ENCODE measurements at places on chromosomes 1 and 21.
A peak's percentile ranks its signal among the peaks of the same experiment; 100 is the strongest.

GRCh38 chr1:232459826-232460225, 170.1 kb downstream of the SIPA1L2 start:
- DNase-seq, result no peak

- no peak for DNase-seq
These were observed 284.9 kb downstream of the GRIK1 start for GRCh38 chr21:29654855-29655254.

GRCh38 chr1:21647431-21648351, 21.5 kb downstream of the RAP1GAP start:
- DNase-seq, result no peak

GRCh38 chr21:43640400-43640799, 18.9 kb downstream of the HSF2BP start:
- no peak for DNase-seq

GRCh38 chr1:38183096-38183495, 136.5 kb upstream of the POU3F1 start:
- DNase-seq, result no peak

GRCh38 chr1:52186449-52186848, 44.6 kb downstream of the ZFYVE9 start:
- DNase-seq, result no peak

DNA sequence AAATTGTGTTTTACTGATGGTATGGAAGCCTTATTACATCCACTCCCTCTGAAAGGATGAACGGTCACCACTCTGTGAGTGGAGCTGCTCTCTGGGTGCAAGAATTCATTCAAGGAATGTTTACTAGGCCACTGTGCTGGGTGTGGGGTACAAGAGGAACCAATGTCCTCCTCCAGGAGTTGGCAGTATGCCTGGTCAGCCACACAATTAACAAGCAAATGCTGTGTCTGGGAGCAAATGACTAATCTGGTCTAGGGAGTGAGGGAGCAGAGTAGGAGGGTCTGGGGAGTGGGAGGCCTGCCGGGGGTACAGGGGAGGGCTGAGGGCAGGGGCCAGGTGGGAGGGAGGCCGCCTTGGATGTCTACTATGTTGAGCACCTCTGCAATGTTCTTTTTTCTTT, 27.2 kb upstream of the TDRD10 start:
- DNase-seq, result peak; percentile 98

- no peak for DNase-seq
These were observed 37.0 kb downstream of the TBCE start for GRCh38 chr1:235404190-235404589.

DNA sequence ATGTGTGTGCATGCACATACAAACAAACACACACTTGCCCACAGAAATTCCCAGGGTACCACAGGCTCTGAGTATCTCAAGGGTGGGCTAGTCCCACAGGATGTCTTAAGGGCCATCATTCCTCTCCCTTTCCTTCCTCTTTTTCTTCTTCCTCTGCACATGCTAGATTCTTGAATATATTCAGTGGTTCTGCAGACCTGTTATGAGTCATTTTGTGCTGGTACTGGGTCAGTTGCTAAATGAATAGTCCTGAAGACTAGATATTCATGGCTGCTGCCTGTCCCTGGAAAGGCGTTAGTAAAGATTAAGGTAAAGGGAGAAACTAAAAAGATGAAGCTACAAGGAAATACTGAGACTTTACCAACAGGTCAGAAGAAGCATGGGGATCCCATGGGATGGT, 256.7 kb upstream of the KIAA0040 start:
- no peak for DNase-seq

DNA sequence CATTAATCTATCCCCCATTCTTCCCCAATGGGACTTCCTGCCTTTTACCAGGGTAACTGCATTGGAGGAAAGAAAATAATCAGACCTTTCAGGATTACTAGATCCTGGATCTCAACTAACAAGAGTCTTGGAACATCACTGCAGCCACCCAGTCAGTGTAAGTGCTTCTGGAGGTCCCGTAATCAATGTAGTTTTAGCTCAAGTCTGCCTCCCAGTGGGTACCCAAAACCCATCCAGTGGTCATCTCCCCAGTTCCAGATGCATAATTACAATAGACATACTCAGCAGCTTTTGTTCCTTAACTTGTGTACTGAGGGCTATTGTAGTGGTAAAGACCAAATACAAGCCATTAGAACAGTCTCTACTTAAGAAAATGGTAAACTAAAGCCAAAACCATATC, 319.1 kb downstream of the GPATCH2 start:
- peak; percentile 32 for DNase-seq

- no peak for DNase-seq
These were observed 123.7 kb upstream of the DEPDC1 start for GRCh38 chr1:68620571-68620970.

- no peak for DNase-seq
These were observed 2.4 kb upstream of the C8B start for GRCh38 chr1:56967900-56968832.

DNA sequence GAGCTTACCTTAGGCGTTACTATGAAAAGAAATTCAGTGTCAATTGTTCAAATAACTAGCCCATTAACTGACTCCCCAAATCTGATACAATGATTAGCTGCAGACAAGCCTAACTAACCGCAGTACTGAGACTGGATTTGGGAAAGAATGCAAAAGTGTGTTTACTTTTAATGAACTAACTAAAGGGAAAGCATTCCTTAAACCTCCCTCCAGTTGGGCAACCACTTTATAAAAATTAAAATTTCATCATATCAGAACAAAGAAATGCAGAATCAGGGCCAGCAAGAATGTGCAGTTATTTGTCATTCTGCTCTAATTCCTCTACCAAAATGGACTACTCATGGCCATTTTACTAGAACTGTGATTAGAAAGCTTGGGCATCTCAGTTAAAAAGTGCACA, 11.7 kb upstream of the NR5A2 start:
- DNase-seq, result no peak

DNA sequence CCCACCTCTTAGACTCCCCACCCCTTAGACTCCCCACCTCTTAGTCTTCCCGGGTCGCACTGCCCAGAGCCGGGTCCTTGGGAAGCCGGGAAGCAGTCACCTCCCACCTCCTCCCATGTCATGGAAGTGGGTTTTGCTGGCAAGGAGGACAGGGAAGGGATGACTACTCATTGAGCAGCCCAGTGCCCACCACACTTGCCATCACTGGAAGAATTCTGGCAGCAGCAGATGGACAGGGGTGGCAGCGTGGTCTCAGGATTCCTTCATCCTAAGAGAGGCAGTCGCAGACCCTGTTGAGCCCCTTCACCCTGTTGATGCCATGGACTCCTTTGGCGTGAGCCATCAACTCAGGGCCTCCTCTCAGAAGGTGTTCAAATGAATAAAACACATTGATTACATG, 140.8 kb downstream of the PGBD5 start:
- no peak for DNase-seq

DNA sequence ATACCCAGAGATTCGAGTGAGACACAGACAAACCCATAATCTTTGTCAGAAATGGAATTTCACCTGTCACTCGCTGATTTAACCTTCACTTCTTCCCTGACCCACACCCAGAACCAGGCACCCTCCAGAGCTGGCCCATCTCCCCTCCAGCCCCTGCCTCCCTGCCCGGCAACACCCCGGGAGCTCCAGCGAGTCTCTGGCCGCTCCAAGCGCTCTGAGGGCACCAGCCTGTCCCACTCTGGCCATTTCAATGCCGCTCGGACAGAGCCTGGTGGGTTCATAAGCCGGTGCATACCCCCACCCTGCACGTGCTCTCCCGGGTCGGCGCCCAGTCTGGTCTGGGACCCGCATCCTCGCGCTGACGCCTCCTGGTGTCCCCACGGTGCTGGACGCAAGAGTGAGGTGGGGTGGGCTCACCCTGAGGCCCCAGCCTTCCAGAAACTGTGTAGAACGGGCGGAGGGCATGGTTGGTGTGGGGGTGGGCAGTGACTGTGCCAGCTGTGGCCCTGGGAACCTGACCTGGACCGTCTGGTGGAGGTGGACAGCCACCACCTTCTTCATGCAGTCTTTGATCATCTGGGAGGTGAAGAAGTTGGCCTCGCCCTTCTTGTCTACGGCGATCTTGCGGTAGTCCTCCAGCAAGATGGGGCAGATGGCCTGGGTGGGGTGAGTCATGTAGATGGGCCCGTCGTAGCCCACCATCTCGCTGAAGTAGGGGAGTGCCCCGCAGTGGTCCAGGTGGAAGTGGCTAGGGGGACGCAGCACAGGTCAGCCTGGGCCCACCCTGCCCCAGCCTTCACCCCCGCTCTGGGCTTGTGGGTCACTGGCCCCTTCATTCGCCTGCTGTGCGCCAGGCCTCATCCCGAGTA, 5.4 kb downstream of the INTS11 start:
- no peak for DNase-seq

DNA sequence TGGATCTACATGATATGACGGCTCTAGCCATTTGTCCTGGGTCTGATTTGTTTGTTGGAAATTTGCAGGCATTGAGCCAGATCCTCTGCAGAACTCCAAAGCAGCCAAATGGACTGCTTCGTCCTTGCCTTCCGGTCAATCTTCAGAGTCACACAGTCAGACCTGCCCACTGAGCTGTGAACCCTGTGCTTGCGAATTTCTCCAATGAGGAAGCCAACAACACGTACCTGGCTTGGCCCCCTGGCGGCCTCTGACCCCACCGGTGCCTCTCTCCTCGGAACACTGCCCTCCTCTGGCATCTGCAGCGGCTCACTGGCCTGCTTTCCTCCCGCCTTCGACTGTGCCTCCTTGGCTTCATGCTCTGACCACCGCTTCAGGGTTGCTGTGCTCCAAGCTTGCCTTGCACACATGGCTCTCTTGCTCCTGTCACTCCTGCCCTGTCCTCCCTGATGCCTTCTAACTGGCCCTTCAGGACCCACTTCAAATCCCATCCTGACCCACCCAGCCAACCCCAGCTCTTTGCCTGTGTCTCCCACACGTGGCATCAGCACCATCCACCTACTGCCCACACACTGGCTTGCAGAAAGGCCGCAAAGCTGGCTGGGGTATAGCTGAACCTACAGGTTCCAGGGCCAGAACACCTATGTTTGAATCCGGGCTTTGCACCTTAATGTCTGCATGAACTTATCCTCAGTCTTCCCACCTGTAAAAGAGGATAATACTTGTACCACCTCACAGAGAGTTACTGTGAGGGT, 128.2 kb downstream of the KCNN3 start:
- DNase-seq, result no peak

- DNase-seq, result no peak
These were observed 6.0 kb downstream of the TEX35 start for GRCh38 chr1:178518894-178519293.

DNA sequence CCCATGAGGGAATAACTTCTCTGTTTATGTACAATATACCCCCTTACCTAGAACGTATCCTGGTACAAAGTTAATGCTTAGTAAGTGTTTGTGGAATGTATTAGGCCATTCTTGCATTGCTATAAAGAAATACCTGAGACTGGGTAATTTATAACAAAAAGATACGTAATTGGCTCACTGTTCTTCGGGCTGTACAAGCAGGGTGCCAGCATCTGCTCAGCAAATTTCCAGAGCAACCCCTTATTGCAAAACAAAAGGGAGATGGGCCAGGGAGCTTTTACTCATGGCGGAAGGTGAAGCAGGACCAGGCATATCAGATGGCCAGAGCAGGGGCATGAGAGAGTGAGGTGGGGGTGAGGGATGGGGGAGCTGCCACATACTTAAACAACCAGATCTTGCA, 123.4 kb upstream of the C8B start:
- no peak for DNase-seq

DNA sequence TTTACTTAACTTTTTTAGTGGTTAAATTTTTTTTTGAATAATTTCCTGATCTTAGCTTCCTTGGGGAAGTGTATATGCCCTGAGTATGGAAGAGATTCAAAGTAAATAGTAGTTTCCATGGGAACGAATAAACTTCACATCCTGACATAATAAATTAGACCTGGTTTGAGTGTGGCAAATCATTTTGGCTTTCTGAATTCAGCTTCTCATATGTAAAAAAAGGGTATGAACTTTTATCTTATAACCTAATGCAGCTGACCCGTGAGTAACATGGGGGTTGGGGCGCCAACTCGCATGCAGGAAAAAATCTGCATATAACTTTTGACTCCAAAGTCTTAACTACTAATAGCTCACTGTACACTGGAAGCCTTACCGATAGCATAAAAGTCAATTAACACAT, 736.8 kb upstream of the NCAM2 start:
- no peak for DNase-seq

DNA sequence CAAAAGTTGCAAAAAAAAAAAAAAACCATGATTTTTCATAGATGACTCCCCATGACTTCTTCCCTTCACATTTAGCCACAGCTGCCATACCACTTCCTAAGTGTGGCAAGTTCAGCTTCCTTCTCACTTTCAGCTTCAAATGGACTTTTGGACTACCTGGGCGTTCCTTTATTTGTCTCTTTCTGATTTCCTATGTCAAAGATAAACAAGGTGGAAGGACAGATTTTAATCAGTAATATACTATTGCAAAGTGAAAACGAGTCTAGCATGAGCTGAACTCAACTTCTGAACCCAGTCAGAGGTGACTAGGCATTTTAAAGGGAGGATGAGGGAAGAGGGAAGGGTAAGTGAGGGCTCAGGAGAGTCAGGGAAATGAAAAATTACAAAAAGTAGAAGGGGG, 14.4 kb upstream of the SCCPDH start:
- DNase-seq, result no peak

- no peak for DNase-seq
These were observed 7.3 kb downstream of the LYPD8 start for GRCh38 chr1:248748211-248748610.

- DNase-seq, result no peak
These were observed 2.4 kb downstream of the CCDC17 start for GRCh38 chr1:45621501-45621836.

DNA sequence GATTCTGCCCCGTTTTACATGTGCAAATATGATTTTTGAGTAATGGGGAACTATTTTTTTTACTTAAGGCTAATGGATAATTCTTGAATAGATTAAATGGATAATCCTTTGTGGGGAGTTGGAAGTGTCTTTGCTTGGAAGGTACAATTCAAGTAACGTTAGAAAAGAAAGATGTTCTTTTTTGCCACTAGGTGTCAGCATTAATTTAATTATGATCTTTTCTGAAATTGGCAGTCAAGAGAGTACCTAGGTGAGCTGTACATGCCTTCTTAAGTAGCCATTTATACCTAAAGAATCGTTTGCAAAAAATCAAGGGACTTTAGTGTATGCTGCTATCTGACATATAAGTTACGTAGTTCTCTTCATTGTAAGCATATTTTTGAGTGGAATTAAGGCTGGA, 2.2 kb downstream of the FBXO28 start:
- DNase-seq, result peak; percentile 77

DNA sequence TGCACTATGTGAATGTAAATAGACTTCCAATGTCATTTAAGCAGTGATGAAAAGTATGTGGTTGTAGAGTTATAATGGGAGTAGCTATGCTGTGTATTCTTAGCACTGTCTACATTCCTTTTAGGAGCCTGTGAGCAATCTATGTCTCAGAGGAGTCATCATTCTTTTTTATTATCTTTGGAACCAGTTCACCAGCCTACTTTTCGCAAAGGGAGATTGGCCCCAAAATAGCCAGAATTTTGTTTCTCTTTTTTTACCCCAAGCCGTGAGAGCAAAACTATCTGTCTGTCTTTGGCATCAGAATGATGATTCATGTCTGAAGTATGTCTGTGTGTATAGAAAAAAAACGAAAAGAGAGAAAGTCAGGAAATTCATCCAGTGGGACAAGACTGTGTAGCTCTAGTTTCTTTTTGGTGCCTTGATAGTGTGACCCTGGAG, 44.2 kb downstream of the OSBPL9 start:
- no peak for DNase-seq

- no peak for DNase-seq
These were observed 11.9 kb downstream of the MTHFR start for GRCh38 chr1:11793819-11794218.
